ENCODE measurements at places on chromosomes 5 and 9.

- DNase-seq, result no peak
Observed at GRCh38 chr9:93637886-93638285, 61.5 kb downstream of the PHF2 start.

GRCh38 chr9:105141146-105141975 is 103.1 kb upstream of the SLC44A1 start:
- no peak for DNase-seq

DNA sequence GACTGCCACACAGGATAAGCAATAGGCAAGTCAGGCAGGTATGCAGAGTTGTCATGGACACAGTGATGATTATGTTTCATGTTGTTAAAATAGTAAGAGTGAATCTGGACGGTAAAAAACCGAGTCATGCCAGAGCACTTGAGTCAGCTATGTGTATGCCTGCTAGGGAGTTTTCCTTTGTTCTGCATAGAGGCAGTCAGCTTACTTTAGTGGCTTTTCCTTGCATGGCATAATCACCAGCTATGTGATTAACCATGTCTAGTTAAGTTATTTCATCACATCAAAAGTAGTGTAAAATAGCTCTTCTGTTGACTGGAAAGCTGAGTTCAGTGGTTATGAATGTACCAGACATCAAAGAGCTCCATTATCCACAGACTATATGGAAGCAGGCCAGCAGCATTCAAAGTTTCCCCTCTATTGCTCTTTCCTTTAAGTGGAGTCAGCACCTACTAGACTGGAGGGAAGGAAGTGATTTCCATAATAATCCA is 989.8 kb downstream of the TLE1 start:
- DNase-seq, result no peak

DNA sequence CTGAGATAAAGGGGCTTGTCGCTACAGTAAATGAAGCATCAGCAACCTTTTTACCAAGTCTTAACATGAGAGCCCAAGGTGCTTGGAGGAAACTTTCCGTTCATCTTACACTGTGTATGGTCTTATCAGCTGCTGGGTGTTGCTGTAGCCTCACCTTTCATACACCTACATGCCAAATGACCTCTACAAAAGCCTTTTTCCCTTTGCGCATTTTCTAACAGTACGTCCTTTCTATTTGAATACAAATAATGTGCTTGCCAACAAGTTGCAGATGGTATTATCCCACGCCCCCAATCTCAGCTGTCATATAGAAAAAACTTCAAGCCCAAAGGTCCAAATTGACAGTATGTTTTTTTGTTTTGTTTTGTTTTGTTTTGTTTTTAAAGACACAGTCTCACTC is 96.9 kb downstream of the BNC2 start:
- DNase-seq, result no peak

GRCh38 chr9:134251296-134252069 is 74.8 kb upstream of the RXRA start:
- DNase-seq, result no peak

GRCh38 chr9:123370526-123371227 is 14.7 kb downstream of the CRB2 start:
- DNase-seq, result no peak

DNA sequence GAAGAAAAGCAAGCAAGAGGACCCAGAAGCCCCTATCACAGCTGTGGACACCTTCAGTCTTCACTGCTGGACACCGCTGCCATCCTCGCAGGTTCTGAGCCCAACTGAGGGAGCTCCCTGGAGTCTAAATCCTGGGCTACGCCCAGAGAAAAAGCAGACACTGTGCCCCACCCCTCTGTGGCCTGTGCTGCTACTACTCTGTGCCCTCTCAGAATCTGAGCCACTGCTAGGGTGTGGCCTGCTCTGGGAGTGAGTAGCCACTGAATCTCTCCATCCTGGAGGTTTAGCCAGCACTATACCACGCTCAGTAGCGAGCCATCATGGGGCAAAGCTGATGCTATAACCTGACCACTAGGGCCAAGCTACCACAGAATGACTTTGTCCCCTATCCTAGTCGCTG is 338.2 kb downstream of the NPR3 start:
- DNase-seq, result no peak

DNA sequence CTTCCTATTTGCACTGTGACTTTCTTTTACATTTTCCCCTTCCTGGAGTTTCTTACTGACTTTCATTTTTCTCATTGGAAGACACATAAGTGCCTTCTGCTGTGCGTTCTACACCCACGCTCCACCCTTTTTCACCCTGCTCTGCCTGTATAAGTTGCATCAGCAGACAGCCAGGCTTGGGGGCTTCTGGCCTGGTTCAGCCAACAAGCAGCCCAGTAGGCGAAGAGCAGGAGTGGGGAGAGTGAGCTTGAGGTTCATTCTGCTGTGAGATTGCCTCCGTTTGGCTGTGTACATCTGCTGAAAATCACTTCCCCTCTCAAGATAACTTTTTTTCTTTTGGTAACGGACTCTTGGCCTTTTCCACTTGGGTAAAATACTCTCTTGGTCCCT is 38.4 kb downstream of the RASGRF2 start:
- DNase-seq, result no peak

DNA sequence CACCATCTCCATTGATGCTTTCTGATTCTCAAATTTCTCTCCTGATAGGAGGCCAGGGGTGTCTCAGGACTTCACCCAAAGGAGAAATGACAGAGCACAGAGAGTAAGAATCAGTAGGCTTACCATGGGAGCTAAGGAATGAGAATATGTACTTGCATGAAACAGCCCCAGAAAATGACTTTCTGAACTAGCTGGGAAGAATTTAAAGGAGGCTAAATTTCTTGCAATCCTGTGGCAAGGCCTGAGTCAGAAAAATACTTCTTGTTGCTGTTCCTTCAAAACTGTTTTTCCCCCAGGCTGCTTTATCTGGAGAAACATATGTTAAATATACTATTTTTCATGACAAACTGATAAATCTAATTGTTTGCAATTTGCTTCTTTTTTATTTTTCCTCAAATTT is 53.4 kb upstream of the FBXL7 start:
- no peak for DNase-seq

DNA sequence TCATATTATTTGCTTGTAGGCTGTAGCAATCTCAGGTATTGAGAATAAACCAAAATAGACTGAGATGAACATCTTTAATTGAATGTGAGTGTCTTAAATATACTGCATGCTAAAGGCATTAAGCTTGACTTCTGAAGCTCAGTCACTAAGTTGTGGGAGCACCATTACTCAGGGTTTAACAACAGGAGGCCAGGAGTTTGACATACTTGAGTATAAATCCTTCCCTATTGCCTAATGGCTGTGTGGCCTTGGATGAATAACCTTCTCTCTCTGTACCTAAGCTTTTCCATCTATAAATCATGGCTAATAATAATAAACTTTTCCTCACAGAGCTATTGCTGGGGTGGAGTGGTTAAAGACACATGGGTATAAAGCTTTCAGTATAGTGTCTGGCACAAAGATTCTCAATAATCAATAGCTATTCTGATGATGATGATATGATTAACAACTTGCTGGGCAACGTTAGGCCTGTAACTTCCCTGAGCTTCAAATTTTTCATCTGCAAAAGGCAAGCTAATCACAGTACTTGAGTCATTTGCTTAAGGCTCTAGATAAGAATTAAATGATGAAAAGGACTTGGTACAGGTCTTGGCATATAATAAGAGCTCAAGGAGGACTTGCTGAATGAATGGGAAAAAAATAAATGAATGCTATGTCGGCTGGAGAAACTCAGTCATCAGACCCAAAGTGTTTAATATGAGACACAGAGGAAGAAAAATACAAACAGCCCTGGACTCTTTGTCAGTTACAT is 174.0 kb upstream of the IL12B start:
- DNase-seq, result no peak

DNA sequence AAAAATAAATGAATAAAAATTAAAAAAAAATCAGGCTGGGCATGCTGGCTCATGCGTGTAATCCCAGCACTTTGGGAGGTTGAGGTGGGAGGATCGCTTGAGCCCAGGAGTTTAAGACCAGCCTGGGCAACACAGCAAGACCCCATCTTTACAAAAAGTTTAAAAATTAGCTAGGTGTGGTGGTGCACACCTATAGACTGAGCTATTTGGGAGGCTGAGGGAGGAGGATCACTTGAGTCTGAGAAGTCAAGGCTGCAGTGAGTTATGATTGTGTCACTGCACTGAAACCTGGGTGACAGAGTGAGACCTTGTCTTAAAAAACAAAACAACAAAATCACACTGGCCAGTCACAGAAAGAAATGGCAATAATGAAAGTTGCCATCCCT is 3.4 kb upstream of the CNTRL start:
- no peak for DNase-seq

DNA sequence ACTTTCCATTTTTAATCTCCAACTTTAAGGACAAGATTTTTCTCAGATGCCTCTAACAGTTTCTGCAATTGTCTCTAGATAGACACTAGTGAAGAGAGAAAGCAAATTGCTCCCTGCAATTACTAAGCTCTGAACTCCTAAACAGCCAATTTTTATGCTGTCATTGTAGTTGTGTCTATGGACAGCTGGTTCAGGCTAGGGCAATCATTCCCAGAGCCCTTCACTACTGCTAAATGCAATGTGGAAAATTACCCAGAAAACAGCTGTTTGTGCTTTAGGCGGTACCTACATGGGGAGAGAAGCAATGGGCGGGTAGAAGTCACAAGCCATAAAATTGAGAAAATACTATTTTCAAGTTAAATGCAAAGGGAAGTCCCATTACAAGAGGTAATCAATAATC is 211.6 kb downstream of the SPOCK1 start:
- DNase-seq, result no peak

DNA sequence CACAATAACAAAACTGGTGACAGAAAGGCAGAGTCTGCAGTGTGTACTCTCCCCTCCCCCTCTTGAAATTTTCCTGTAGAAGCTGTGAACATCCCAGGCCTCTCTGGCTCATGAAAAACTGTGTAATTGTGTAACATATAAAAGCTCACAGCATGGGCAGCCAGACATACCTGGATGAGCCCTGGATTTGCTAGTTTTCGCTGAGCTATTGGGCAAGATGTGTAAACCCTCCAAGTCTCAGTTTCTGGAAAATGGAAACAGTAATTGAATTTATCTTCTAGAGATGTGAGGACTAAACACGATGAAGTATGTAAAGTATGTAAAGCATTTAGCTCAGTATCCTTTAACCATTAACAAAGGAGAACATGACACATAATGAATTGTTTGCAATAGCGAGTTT is 143.2 kb upstream of the ANKH start:
- DNase-seq, result no peak

- DNase-seq, result no peak
Observed at GRCh38 chr9:75170898-75171360, 82.6 kb downstream of the OSTF1 start.

- no peak for DNase-seq
Observed at GRCh38 chr5:142769251-142769792, 855 bp upstream of the ARHGAP26 start.

GRCh38 chr5:31413030-31413812 is 118.7 kb downstream of the DROSHA start:
- no peak for DNase-seq

DNA sequence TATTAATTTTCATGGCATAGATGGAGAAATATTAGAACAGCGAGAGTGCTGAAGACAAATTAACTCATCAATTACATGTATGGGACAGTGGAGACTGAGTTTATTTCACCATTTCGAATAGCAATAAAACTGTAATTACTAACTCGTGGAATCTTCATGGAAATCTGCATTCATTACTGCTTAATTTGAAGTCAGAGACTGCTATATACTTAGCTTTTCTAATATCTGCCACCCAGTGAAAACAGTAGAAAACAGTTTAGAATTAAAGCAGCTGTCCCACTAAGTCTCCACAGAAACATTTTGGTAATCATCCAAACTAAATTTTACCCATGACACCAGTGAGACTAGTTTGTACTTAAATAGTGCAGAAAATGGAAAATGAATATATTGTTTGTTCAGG is 56.8 kb downstream of the IZUMO3 start:
- DNase-seq, result no peak

DNA sequence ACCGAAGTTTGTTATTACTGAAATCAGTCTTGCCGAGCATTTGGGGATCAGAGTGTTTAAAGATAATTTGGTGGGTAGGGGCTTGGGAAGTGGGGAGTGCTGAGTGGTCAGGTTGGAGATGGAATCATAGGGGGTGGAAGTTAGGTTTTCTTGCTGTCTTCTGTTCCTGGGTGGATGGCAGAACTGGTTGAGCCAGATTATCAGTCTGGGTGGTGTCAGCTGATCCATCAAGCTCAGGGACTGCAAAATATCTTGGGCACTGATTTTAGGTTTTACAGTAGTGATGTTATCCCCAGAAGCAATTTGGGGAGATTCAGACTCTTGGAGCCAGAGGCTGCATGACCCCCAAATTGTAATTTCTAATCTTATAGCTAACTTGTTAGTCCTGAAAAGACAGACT is 5.4 kb upstream of the ANKRD31 start:
- DNase-seq, result no peak

- DNase-seq, result no peak
Observed at GRCh38 chr9:82490019-82490499, 501.5 kb downstream of the SPATA31D1 start.

GRCh38 chr9:14337615-14338014 is 23.7 kb upstream of the NFIB start:
- no peak for DNase-seq

DNA sequence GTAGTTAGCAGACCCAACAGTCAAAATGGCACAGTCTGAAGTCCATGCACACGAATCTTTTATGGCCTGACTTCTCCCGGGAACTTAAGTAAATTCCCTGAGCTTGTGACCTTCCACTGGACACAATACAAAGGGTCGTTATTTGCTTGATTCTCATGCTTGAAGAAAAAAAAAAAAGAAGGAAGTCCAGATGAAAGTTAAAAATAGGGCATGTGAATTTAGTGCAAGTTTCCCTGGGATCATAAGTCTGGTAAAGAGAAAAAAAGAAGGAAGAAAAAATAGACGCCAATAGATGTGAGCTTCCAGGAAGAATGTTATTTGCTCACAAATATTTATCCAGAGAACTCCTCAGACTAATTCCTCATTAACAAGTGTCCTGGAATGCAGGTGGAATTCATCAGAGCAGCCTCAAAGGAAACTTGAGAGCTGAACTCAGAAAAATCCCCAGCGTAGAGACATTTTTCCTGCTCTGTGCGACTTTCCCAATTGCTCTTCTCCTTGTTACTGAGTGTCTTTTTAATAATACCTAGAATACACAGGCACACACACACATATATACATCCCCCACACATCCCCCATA is 616.3 kb downstream of the EBF1 start:
- DNase-seq, result no peak

DNA sequence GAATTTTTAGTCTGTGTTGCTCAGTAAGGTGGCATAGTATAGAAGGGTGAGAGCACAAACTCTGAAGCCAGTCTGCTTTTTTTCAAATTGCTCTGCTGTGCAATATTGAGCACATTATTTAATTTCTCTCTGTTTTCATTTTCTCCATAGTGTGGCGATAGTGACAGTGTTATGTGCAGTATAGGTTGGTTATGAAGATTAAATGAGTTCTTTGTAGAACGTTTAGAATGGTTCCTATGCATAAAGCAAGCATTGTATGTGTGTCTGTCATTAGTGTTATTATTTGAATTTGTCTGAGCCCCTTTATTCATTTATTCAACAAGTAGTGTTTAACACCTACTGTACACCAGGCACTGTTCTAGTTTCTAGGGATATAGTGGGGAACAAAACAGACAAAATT is 9.2 kb downstream of the PRR16 start:
- DNase-seq, result no peak

GRCh38 chr9:131270171-131271015 is 5.9 kb downstream of the FAM78A start:
- DNase-seq, result no peak

DNA sequence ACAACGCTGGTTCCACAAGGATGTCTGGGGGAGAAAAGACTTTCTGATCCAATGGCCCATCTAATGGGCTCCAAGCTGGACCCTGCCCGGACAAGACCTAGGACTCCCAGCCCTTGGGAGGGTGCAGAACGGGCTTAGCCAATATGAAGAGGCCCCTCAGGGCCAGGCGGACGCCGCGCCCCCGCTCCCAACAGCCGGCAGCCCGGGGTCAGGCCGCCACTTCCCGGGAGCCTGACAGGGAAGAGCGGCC is 493 bp downstream of the P4HA2 start:
- no peak for DNase-seq

All from esophagus squamous epithelium (tissue), 5 donors.